ENCODE measurements at places on chromosomes 6 and 20. TPM values are rescaled to one million over a fixed set of nuclear protein-coding genes. Genes with fewer than 3 reads are reported as not detected.

Gene CST5
- polyA plus RNA-seq = not detected

Gene TREM1
- not detected for polyA plus RNA-seq

Gene ASIP
- polyA plus RNA-seq = not detected

Gene SLC12A5
- polyA plus RNA-seq = 7.5 TPM

Gene KIF25
- polyA plus RNA-seq = not detected

Gene CHRNA4
- polyA plus RNA-seq = not detected

Gene RGS17
- polyA plus RNA-seq = not detected

Gene LY86
- not detected for polyA plus RNA-seq

DNA sequence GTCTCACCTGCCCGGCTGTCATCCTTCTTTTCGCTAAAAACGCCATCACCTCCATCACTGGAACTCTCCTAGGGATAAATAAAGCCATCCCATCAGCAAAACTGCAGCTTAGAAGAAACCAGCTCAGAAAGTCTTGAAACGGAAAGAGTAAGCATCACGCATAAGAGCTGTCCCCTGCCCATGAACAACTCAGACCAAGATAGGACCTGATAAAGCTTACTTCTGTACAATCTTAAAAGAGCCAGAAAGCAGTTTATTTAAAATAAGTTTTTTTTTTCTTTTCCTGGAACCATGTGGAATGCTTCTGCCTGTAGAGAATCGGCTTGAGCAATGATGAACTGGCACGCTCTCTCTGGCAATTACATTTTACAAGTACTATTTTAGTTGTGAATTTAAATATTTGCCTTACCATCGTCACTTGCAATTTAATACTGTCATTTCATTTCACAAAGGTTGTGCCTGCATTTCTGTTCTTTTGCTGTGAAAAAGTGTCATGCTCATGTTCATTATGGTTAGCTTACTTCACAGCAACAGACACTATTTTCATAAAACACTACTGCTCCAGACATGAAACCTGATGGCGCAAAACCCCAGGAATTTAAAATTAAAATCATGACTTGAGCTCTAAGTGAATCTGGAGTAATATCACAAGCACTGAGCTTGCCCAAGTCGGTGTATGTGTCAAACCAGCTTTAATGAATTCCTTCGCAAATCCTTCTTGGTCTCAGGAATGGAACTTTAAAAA is 59.6 kb upstream of the EMILIN3 start:
- no peak for DNase-seq

- DNase-seq = no peak
These were observed 441.8 kb downstream of the PTPRT start for GRCh38 chr20:42747765-42748411.

DNA sequence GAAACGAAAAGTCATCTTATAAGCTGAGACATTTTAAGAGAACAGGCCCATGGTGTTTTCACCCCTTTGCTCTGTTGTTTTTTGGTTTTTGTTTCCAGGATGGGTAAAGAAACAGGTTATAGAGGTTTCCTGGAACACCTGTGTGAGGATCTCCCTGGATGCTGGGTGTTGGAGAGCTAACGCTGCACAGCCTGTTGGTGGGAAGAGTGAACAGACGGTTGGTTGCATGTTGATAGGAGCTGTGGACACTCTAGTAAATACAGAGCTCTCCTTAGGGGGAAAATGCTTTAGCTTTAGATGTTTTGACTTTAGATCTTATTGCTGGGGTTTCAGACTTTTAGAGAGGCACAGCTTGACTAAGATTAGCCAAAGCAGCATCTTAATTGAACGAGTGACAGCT is 235.2 kb downstream of the SOX4 start:
- no peak for DNase-seq

DNA sequence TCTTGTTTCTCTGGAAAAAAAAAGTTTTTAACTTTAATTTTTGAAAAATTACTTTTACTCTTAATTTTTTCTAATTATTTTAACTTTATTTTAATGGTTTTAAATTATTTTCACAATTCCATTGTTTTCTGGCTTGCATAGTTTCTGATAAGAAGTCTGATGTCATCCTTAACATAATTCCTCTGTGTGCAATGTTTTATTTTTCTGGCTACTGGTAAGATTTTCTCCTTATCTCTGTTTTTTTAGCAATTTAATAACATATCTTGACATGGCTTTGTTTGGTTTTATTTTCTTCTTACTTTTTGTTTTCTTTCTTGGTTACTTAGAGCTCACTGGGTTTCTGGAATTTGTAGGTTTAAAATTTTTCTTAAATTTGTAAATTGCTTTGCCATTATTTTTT is 114.8 kb downstream of the TBXT start:
- no peak for DNase-seq

DNA sequence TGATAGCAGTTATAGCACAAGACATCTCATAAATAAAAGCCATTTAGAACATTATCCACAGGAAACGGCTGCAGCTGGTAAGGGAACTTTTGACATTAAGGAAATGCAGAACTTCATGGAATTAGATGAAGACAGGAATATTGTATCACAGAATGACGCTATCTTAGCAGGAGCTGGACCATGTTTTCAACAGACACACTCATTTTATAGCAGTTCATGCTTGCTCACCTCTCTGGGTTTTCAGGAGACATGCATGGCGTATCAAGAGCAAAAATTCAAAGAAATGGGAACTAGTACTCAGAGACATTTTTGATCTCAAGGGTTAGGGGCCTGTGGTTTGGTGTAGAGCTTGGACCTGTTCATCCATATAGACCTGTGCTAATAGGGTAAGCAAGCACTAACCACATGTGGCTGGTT is 125.0 kb downstream of the FYN start:
- DNase-seq = no peak

DNA sequence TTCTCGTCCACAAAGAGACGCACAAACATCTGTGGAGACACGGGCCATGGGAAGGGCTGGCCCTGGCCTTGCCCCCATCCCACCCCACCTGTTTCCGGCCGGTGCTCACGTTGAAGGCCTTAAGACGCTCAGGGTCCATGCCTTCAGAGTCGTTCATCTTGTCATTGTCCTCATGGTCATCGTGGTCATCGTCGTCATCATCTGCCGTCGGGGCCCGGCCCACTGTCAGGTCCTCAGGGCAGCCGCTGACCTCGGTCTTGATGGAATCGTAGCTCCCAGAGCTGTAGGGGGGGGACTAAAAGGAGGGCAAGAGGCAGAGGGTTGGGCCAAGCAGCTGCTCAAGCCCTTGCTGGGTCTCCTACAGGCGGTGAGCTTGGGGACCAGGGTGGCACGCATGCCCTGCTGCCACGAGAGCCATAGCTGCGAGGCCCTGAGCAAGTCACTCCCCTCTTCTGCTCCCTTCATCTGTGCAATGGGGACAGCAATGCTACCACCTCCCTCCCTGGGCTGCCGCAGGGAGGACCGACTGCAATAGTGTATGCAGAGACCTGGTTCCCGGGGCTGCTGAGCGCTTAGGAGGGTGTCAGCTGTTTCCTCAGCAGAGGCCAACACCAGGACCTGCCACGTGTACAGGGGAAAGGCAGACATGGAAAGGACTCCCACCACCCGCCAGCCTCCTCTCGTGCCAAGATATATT is 95.5 kb downstream of the ASXL1 start:
- DNase-seq = no peak

DNA sequence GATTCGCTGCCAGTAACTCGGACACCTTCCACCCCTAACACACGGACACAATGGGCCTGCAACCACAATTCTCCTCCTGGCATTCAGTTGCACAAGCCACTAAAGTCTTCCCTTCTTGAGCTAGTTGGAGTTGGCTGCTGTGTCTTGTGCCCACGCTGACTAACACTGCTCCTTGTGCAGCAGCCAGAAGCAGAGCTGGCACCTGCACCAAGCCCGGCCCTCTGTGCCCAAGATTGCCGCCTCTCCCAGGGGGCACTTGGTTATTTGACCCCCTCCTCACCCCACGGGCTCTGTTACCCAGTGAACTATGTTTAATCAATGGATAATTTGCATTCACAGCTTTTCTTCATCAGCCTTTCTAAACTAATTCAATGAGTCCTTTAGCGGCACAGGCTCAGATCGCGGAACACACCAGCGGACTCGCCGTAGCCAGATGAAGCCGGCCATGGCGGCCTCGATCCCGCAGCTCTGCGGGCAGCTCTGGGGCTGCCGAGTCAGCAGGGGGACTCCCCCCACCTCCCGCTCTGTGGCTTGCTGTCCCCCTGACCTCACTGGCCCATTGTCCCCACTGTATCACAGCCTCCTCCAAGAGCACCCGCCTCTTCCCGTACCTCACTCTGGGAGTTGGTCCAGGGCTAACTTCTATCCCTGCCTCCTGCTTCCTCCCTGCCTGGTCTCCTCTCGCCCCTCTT is 94.8 kb upstream of the AFDN start:
- DNase-seq = no peak

GRCh38 chr6:13432526-13433184 is 54.7 kb downstream of the GFOD1 start:
- no peak for DNase-seq

- no peak for DNase-seq
These were observed 115.6 kb upstream of the PTPN1 start for GRCh38 chr20:50394569-50394968.

- DNase-seq = no peak
These were observed 237.8 kb upstream of the THEMIS start for GRCh38 chr6:128138694-128139093.

DNA sequence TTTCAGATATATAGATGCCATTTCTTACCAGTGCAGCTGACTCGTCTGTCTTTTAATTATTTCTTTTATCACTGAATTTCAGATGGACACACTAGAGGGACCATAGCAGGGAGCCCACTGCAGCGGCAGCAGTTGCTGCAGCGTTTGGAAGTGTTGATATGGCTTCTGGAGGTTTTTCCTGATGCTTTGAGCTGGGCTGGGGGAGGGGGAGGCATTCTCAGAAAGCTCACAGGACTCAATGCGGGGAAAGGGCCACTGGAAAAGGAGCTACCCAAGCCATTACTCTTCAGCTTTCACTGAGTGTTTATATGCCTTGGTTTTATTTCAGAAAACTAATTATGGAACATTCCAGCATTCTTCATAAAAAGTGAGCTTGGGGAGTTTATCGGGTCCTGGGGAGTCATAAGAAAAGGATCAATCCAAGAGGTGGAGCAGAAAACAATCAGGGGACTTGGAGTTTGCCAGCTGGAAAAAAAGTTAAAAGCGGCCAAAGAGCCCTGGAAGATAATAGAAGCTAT is 740.4 kb upstream of the FLRT3 start:
- DNase-seq = no peak

DNA sequence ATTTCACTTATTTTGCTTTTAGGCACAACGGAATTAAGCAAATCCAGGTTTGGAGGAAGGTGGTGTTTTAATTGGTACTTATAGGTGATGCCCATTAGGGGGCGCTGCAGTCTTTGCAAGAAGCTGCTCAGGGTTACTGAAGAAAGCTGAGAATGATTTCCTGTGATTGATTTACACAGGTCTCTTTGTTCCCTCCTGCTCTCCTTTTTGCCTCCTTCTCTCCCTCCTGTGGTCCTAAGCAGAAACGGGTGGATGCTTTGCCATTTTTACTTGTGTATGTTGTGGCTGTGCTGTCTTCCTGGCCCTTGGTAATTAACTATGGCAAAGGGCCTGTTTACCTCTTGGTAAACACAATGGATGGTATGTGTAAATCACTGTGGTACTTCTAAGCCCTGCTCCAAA is 97.8 kb downstream of the ANKS1A start:
- DNase-seq = peak; percentile 77

GRCh38 chr20:48807586-48808381 is 20.0 kb downstream of the PREX1 start:
- DNase-seq = no peak

- DNase-seq = no peak
These were observed 92.5 kb upstream of the PDE10A start for GRCh38 chr6:165755583-165755982.

- peak; percentile 89 for DNase-seq
These were observed 5.3 kb downstream of the OARD1 start for GRCh38 chr6:41066867-41067304.

- DNase-seq = no peak
These were observed 4.0 kb downstream of the SLC52A3 start for GRCh38 chr20:764255-764654.

DNA sequence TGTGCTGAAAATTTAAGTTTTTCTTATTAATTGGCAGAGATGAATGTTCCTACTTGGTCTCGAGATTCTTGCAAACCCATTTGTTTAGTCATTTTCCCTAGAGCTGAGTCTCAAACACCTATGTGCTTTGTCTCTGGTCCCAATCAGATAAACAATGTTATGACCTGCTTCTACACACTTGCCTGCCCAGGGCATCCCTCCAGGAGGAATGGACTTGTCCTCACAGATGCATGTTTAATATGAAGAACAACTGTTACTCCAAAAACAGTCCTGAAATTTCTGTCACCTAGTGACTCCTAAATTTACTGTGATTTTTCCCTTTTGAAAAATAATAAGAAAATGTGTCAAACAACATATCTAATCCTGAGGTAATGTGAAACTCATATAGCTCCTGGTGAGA is 43.7 kb downstream of the HDGFL1 start:
- DNase-seq = no peak

GRCh38 chr6:129842881-129843409 is 18.2 kb downstream of the TMEM244 start:
- DNase-seq = no peak

- no peak for DNase-seq
These were observed 63.3 kb downstream of the SLC16A10 start for GRCh38 chr6:111150577-111150976.

GRCh38 chr20:17569616-17570346 is at the start of gene DSTN:
Gene DSTN (plus strand): TSS chr20:17570075. CDS start chr20:17570209, 134 bp downstream.
- peak; percentile 89 for DNase-seq

GRCh38 chr6:136920216-136920615 is 1.9 kb upstream of the SLC35D3 start:
- no peak for DNase-seq

GRCh38 chr6:142323377-142323776 is 21.6 kb downstream of the ADGRG6 start:
- no peak for DNase-seq

- no peak for DNase-seq
These were observed 75.5 kb upstream of the CD2AP start for GRCh38 chr6:47402081-47402480.

- DNase-seq = no peak
These were observed 27.8 kb downstream of the VAPB start for GRCh38 chr20:58416835-58417234.

DNA sequence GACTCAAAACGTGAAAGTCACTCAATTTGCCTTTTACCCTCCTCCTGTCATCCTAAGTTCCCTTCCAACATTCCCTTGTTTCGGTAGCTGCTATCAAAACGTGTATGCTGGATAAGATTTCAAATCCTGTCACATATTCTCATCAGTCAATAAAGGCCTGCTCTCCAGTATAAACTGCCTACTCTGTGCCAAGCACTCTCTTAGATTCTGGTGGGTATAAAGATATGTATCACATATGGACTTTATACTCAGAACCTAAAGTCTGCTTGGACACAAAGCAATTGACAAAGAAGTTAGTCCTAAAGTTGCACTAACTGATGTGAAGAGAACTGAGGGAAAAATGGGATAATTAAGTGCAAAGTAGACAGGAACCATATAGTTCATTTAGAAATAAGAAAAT is 476.6 kb upstream of the MARCKS start:
- no peak for DNase-seq

DNA sequence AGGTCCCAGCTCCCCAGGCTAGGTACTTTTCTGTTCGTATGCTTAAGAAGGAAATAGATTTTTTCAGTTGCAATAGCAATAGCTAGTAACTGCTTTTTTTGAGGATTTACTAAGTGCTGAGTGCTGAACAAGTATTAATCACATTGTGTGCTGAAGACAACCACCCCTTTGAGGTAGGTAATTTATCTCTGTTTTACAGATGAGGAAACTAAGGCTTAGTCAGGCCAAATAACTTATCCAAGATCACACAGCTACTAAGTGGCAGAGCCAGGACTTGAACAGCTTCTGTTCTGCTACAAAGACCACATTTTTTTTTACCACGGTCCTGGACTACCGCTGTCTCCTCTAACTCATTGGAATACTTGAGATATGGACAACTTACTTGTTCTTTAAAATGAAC is 39.8 kb downstream of the LRRN4 start:
- no peak for DNase-seq
